Activated T-helper 2 cell treated with anti-CD3 and anti-CD28 coated beads, Interferon-gamma antibody, Interleukin-2, Interleukin-4, amounts not matched to agents 10 μg/mL and 5 μg/mL and 100 μg/mL, durations not matched to agents 14 hours and 24 hours and 36 hours (primary cell): ENCODE measurements at places on chromosomes 2 and 18.

- DNase-seq = no peak
These were observed 93.5 kb downstream of the CAPN13 start for GRCh38 chr2:30713698-30714097.

- DNase-seq = no peak
These were observed 77.4 kb downstream of the ACTR3 start for GRCh38 chr2:113967272-113967671.

- no peak for DNase-seq
These were observed 126.2 kb downstream of the TMEM18 start for GRCh38 chr2:550860-551567.

DNA sequence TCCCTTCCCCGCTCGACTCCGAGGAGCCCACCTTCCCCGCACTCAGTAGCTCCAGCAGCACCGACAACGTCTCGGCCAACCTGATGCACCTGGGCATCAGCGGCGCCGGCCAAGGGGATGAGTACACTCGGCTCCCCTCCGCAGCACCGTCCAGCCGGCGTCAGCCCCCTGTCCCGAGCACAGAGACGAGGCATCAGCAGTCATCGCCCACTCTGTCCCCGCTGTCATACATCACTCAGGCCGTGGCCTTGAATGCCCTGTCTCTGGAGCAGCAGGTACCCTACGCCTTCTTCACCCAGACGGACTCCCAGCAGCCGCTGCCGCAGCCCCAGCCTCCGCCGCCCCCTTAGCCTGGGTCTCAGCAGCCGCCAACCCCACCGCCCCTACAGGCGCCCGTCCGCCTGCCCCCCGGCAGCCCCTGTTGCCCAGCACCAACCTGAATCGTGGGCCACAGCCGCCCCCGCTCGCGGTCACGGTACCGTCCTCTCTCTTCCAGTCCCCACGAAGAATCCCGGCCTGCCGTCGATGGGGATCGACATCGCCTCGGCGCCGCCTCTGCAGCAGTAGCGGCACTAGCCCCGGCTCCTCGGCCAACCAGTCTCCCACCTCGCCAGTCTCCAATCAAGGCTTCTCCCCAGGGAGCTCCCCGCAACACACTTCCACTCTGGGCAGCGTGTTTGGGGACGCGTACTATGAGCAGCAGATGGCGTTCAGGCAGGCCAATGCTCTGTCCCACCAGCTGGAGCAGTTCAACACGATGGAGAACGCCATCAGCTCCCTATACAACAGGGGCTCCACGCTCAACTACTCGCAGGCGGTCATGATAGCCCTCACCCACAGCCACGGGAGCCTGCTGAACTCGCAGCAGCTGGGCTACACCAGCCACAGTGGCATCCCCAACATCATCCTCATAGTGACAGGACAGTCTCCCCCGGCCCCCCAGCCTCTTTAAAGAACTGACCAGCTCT, 1195.9 kb upstream of the CHAC2 start:
- DNase-seq = no peak

GRCh38 chr2:30253873-30254684, 22.7 kb downstream of the LBH start:
- DNase-seq = no peak

- DNase-seq = no peak
These were observed 175.9 kb upstream of the KLHL29 start for GRCh38 chr2:23209059-23209458.
